Neuronal stem cell (in vitro differentiated cells): ENCODE measurements at places on chromosomes 2 and 18.

GRCh38 chr2:241801611-241802420, 7.2 kb upstream of the NEU4 start:
- no peak for DNase-seq

DNA sequence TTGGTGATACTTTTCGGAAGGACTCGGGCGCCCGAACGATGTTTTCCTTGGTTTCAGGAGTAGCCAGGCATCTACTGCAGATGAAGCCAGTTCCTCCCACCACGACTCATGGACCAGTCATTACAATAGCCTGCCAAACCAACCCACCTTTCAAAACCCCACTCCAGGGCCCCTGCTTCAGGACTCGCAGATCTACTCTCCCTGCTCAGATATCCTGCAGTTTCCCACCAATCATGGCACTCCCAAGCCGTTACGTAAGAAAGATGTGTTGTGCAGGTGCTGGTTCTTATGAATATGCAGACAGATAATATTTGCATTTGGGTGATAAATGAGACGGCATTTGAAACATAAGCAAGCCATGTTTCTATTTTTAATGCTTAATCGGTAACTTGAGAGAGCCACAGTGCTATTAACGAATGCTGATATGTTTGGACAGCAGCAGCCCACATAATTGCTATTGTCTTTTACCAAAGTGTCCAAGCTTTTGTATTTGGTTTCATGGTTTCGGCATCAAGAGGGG, 3.5 kb upstream of the CYS1 start:
- no peak for DNase-seq

DNA sequence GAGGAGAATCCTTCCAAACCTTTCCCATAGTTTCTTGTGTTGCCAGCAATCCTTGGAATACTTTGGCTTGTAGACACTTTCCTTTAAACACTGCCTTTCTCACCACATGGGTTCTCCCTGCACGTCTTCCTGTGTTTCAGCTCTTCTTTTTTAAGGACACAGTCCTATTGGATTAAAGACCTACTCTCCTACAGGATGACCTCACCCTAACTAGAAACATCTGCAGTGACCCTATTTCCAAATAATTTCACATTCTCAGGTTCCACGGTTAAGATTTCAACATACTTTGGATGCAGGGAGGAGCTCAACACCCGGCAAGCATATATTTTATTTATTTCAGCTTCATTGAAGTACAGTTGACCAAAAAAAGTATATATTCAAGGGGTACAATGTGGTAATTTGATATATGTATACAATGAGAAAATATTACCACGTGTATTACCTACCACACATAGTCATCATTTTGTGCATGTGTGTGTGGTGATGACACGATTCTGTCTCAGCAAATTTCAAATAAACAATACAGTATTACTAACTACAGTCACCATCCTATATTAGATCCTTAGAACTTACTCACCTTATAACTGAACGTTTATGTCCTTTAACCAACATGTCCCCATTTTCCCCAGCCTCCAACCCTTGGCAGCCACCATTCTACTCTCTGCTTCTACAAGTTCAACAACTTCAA, 745.0 kb downstream of the CBLN2 start:
- DNase-seq, result no peak

- DNase-seq, result no peak
Observed at GRCh38 chr18:80029690-80030089, 4.5 kb upstream of the RBFA start.

- no peak for DNase-seq
Observed at GRCh38 chr2:66433945-66434678, 813 bp upstream of the MEIS1 start.

DNA sequence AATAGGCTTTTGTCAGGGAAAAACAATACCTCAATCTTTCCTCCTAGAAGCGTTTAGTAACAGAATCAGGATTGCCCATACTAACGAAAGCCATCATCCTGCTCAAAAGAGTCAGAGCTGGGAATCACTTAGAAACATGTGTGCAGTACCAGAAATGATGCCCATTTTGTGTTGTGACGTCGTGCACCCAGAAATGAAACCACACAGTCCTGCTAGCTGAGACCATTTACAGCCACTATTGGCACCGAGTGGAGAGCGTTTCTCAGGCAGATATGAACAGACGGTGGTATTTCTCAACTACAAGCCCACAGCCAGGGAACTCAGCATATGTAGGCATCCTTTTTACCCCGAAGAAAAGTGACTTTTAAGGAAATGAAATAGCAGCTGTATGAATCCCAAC, 284.3 kb upstream of the LRATD1 start:
- no peak for DNase-seq

- no peak for DNase-seq
Observed at GRCh38 chr18:8602557-8602956, 6.7 kb upstream of the RAB12 start.

GRCh38 chr2:176461809-176462670, 192.8 kb downstream of the MTX2 start:
- DNase-seq, result no peak

DNA sequence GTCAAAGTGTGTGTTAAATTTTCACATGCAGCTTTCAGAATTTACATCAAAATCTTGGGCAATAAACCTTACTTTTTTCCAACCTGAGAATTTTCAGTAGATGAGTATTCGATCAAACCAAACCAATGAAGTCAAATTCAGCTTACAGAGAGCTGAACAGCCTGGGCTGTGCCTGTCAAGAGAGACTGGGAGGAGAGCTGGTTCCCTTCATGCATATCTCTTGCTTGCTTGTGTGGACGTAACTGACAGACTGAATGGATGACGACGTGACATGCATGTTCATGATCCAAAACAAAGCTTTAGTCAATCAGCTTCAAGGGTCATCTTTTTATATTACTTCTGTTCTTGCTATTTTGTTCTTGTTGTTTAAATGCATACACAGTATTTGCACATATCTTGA, 145.2 kb downstream of the GALNT3 start:
- no peak for DNase-seq

- DNase-seq, result no peak
Observed at GRCh38 chr2:209496586-209496982, 72.7 kb downstream of the MAP2 start.

DNA sequence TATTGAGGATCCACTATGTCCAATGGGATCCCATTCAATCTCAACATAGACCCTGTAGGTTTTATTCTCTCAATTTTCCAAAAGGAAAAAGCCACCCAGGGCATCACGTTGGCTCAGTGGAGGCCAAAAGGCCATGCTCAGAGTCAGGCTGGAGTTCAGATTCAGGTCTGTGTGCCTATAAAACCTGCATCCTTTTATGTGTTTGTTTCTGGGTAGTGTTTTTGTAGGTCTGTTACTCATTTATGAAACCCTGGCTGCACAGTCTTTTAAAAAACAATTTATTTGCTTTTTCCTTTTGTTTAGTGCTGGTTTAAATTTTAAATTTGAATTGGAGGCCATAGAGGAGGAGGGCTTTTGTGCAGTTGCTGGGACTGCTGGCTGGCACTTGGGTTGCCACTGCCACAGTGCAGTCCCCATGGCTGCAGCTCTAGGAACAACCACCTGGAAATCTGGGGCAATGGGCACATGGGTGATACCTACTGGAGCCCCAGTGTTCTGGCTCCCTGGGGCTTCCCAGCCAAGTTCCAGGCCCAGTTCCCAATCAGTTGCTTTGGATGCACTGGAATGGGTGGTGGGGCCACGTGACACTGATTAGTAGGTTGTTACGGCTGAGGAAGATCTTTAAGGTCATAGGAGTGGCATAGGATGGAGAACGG, 31.3 kb downstream of the IL1R2 start:
- DNase-seq, result no peak

DNA sequence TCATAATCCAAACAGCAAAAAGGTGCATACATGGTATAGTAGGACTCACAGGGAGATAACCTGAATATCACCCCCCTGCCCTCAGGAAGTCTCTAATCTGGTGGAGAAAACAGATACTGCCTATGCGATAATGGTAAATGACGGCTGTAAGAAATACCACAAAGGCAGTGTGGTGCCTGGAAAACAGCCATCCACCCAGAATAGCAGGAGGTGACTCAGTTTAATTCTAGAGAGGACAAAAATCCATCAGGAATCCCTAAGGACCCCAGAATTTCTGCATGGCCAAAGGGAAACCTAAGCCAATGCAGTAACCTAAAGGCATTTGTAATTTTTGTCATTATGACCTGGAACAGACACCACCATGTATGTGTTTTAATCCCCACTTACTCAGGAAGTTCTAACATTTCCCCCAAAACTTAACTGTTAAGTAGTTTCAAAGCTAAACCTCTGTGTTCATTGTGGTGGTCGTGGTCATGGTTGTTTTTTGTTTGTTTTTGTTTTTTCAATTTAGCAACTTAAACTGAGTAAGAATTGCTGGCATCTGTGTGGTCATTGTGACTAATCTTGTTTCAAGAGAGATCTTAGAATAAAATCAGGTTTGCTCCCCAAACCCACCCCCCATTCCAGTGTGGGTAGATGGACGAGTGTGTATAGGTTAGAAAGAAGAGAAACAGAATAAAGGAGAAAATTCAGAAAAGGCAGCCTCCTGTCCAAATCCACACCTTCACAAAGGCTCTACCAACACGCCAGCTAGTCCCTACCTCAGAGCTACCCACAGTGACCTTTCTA, 121.5 kb upstream of the CDCA7 start:
- no peak for DNase-seq

DNA sequence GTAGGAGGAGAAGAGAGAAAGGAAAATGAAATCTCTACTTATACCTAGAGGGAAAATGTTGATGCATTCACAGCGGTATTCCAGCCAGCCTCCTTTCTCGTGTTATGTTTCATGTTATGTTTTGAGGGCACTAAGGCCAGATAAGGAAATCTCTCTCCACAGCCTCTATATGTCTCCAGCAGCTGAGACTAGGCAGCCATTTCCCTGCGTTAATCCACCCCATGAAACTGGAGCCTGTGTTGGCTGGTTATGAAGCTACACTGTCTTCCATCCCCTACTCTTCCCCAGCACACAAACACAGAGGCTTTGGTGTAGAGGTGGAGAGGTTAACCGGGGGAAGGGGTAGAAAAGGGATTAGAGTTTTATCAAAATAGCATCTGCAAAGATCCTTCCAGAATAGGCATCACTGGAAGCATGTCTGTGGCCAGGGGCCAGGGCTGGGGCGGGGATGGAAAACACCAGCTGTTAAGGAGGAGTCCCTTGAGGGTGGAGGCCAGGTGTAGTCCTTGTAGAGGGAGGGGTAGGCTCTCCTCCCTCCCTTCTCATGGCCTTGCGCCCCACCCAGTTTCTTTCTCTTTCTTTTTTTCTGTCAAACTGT, 100.9 kb upstream of the TNP1 start:
- DNase-seq, result no peak

DNA sequence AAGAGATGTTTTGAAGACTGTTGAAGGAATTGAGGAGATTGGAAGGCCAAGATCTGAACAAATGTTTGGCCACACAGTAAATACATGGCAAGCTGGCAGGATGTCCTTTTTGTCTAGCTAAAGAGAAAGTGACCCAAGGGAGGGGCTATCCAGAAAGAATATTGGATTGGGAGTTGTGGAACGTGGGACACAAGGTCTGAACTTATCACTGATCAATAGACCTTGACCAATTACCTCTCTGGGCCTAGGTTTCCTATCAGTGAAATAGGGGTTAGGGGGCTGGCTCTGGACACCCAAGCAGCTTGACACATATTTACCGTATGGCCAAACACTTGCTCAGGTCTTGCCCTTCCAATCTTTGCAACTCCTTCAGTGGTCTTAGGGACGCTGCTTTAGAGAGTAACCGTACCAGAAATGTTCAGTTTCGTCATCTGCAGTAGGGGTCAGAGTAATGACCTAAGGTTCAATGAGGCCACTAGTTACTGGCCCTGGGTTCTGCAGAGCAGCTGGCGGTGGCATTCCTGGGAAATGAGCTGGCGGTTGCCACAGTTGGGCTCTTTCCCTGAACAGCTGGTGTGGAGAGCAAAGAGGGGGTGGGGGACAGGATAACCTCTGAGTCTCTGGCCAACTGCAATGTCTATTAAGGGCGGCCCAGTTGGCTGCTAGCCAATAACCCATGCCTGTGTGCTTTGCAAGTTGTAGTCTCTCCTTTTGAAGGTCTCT, 70.1 kb upstream of the STPG4 start:
- no peak for DNase-seq

DNA sequence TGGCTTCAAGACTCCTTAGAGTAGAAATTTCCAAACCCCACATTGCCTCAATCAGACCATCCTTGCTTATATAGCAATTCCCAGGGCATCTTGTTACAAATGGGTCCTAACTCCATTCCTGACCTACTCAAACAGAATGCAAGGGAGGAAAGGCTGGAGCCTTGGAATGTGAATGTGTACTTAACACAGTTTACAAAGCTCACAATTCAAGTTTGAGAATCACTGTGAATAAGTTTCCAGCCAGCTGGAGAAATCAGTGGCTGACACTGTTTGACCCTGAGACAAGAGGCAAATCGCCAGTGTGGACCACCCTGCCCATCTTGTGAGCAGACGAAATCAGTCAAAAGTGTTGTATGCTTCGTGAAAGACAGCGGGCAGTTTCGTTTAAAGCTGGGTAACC, 65.5 kb downstream of the SOWAHC start:
- DNase-seq, result no peak

GRCh38 chr2:69083235-69083748, 70.3 kb downstream of the ANTXR1 start:
- no peak for DNase-seq

- no peak for DNase-seq
Observed at GRCh38 chr2:222568865-222569264, 87.0 kb downstream of the FARSB start.

- no peak for DNase-seq
Observed at GRCh38 chr2:174180726-174181236, 67.6 kb downstream of the OLA1 start.

DNA sequence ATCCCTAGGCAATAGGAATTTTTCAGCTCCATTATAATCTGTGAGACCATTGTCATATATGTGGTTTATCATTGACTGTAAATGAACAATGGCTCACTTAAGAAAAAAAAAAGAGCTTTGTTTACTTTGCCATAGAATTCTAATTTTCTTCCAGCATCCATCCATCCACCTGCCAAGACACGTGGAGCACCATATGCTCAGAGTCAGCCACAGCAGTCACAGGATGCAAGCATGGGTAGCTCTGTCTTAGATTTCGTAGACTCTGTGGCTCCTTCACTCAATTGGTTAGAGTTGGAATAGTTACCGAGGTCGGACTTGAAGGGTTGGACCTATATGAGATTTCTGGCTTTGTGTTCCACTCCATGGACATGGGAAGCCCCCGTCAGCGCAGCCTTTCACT, 75.6 kb downstream of the COA5 start:
- DNase-seq, result no peak

- no peak for DNase-seq
Observed at GRCh38 chr2:124586210-124586609, 561.1 kb downstream of the CNTNAP5 start.

- peak; percentile 54 for DNase-seq
Observed at GRCh38 chr2:152407204-152407721, 72.3 kb downstream of the FMNL2 start.

- DNase-seq, result no peak
Observed at GRCh38 chr2:158903711-158904405, 64.6 kb upstream of the TANC1 start.

- DNase-seq, result no peak
Observed at GRCh38 chr2:28633746-28634145, 117.9 kb upstream of the PPP1CB start.

GRCh38 chr2:232441147-232441651, 14.8 kb upstream of the ALPI start:
- no peak for DNase-seq
